ENCODE measurements at places on chromosomes 1 and 21.

- DNase-seq = peak; percentile 70
Measured at GRCh38 chr1:156146020-156146768, 7.2 kb upstream of the SEMA4A start.

- DNase-seq = no peak
Measured at GRCh38 chr21:46397993-46398392, 60.7 kb upstream of the DIP2A start.

DNA sequence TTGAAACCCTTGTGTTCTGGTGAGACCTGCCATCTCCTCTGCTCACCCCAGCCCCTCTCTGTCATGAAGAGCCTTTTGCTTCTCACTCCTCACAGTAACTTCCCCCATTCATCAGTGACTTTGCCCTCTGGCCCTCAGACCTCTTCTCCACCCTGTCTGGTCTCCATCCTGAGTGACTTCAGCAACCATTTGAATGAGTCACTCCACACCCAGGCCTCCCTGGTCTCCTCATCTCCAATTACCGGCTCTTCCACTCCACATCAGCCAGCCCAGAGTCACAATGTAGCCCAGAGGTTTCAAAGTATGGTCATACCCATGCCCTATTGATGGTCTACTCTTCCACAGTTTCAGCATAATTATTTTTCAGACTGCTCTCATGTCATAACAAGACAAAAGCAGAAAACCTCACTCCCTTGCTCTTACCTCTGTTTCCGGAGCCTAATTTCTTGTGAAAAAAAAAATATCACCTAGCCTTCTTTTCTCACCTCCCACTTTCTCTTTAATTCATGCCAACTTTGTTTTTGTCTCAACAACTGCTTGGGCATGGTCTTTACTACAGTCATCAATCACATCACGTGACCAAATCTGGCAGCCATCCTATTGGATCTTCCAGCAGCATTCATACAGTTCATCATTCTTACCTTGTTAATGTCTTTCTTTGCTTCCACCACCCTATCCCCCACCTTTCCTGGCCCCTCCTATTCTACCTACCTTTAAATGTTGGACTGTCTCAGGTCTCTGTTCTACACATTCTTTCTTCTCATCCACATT is 35.6 kb upstream of the NEK7 start:
- DNase-seq = no peak

GRCh38 chr1:22362626-22363402 is 88.8 kb upstream of the ZBTB40 start:
- peak; percentile 50 for DNase-seq

DNA sequence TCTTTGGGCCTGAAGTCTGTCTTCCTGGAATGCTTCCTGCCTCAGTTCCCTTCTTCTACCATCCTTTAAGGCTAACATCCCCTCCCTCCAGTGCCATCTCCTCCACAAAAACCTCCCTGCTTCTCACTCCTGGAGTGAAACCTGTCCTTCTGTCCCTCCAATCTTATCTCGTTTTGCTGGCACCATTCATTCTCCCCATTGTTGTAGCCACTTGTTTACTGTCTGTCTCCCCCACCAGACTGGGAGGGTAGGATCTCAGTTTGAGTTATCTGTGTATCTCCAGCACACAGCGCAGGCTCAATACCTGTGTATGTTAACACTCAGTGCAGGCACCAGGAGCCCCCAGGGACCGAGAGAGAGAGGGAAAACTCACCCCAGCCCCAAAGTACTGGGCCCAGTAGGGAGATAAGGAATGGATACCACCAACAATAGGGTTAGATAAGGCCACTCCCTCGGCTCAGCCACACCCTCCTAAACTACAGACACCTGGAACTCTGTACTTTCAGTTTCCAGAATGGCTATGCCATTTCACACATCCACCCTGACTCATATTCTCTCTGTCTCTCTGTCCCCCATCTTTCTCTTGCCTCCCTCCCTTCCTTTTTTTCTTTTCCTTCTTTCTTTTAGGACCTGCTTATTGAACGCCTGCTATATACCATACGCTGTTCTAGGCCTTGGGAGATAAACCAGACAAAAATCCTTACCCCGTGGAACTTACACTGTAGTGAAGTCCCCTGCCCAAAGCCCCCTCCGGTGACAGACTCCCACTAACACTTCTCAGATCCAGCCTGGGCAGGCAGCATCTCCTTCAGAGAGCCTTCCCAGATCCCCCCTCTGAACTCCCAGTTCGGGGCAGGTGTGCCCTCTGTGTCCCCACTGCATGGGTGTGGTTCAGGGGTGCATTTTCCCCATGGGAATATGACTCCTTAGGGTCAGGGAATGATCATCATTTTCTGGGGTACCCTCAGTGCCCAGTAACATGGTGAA is 3.3 kb upstream of the SSBP3 start:
- no peak for DNase-seq

GRCh38 chr1:231210126-231210525 is 30.9 kb upstream of the GNPAT start:
- no peak for DNase-seq

DNA sequence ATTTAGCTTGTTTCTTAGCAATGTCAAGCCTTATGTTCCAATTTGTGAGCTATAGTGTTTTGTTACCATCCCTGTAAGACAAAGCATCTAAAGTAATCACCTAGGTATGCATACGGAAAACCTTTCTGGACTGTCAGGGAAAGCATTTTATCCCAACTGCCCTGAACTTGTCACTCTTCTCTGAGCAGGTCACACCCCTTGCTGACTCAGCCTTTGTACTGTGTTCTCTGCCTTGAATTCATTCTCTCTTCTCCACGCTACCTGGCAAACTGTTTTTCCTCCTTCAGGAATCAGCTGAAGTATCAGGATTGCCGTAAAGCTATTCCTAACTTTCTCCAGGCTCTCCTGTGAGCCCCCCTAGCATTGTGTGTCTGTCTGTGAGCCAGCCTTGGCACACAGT is 54.2 kb downstream of the PBX1 start:
- DNase-seq = no peak
